Stimulated activated CD8-positive, alpha-beta memory T cell treated with anti-CD3 and anti-CD28 coated beads, Interleukin-7, amount 100 ng/mL, for 24 hours (primary cell): ENCODE measurements at places on chromosomes 2 and 18.

- no peak for DNase-seq
Observed at GRCh38 chr2:211737282-211737681, 801.3 kb downstream of the ERBB4 start.

- DNase-seq = no peak
Observed at GRCh38 chr2:99573634-99574251, 83.9 kb upstream of the REV1 start.

DNA sequence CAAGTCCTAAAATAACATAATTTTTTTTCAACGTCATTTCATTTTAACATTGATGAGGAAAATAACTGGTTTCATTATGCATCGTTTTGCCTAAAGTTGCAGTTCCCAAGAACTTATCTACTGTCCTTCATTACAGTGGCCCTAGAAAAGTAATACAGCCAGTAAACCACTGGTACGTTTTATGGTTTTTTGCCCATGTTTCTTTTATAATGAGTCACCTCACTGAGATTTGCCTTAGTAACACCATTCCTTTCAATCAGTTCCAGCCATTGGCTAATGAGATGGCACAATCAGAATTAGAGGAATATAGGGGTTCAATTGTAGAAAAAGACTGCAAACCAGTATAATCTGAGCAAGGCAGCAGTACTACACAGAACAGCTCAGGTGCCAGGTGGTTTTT, 422.6 kb upstream of the LYPD1 start:
- no peak for DNase-seq

DNA sequence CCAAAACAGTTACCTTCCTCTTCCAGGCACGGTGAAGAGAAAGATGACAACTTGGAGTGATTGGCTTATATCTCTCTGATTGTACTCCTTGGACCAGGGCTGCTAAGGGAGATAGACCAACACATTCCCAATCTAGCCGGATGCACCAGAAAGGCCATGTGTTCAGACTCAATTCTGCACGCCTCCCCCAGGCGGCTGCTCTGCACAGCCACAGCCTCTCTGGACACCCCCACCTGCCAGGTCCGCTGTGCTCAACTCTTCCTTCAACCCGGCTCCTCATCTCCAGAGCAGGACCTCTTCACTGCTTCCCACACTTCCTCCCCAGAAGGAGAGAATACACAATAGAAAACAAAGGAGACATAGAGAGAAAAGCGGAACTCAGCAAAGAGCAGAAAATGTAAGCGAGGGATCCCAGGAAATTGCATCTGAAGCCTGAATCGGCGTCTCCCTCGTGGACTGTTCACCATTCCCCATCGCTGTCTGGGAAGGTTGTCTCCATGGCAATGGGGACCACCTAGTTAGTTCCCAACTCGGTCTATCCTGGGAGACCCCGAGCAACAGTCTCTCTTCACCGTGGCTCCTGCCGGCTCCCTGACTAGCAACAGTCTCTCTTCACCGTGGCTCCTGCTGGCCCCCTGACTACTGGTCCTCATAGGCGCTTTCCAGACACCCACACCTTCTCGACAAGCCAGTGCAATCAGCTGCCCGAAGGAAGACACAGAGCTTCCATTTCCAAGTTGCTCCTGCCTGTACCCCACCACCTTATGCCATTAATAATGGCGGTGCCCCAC, 361.7 kb upstream of the MYT1L start:
- DNase-seq = no peak

GRCh38 chr2:31282634-31283033, 48.7 kb downstream of the EHD3 start:
- DNase-seq = no peak

DNA sequence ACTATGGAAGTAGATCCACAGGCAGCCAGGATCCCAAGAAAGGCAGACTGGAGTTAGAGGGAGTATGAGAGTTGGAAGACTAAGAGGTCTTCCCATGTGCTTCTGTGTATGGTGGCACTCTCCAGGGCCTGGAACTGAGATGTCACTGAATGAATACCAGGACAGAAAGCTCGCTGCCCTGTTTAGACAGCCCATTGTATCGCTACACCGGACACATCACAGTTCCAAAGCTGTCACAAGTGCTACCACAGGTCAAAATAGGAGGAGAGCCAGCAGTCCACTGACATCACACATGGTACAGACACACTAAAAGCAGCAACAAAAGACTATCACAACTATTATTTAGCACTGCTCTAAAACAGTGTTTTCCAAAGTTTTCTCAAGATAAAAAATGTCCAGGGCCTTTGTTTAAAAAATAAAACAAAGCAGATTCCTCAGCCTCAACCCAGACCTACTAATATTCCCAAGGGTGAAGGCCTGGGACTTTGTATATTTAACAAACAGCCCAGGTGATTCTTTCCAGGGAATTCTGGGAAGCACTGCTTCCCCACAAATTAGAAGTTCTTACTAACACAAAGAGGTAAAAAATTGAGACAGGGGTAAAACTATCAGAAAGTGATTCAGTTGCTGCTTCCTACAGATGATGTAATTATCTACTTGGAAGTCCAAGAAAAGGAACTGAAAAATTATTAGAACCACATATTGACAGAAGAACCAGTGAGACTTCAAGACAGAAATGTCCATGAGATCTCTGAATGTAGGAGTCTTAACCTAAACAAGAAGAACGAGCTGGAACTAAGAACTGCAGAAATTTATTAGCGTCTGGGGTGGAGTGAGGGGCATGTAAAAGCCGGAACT, 116.0 kb downstream of the DTNB start:
- no peak for DNase-seq

DNA sequence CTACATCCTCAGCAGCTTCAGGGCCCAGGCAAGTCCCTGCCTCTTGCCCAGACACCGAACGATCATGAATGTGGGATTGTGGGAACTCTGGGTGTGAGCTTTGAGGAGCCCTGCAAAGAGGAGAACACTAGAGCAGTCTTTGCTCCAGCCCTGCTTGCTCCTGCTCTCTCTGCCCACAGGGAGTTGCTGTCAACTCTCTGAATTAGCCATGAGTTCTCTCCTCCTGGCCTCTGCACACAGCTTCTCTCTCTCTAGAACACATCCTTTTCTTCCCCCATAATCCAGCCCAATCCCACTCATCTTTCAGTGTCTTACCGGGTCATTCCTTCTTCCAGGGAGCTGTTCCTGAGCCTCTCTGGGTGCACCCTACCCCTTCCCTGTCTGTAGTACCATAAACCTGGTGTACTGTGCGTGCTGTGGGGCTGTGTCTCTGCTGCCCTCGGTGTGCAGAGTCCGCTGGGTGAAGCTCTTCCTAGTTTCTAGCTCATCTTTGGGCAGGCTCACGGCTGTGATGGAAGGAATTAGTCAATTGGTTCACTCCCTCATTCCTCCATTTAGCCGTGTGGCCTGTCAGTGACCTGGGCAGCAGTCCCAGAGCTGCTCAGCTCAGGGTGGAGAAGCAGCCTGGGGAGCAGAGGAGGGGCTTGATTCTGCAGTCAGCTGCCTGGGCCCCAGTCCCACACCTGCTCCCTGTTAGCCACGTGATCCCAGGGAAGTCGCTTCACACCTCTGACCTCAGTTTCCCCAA, 132.9 kb upstream of the HDAC4 start:
- no peak for DNase-seq

GRCh38 chr18:46067438-46068007, 4.5 kb downstream of the PSTPIP2 start:
- no peak for DNase-seq

GRCh38 chr2:1692342-1692741, 52.0 kb downstream of the PXDN start:
- DNase-seq = no peak

- no peak for DNase-seq
Observed at GRCh38 chr2:64854773-64855237, 134.4 kb upstream of the SLC1A4 start.

GRCh38 chr2:37812414-37812813, 112.7 kb upstream of the RMDN2 start:
- no peak for DNase-seq

DNA sequence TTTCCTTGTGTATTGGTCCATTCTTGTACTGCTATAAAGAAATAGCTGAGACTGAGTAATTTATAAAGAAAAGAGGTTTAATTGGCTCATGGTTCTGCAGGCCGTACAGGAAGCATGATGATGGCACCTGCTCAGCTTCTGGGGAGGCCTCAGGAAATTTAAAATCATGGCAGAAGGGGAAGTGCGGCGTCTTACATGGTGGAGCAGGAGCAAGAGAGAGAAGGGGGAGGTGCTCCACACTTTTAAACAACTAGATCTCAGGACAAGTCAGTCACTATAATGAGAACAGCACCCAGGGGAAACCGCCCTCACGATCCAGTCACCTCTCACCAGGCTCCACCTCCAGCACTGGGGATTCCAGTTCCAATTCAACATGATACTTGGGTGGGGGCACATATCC, 54.3 kb downstream of the MSH2 start:
- no peak for DNase-seq

DNA sequence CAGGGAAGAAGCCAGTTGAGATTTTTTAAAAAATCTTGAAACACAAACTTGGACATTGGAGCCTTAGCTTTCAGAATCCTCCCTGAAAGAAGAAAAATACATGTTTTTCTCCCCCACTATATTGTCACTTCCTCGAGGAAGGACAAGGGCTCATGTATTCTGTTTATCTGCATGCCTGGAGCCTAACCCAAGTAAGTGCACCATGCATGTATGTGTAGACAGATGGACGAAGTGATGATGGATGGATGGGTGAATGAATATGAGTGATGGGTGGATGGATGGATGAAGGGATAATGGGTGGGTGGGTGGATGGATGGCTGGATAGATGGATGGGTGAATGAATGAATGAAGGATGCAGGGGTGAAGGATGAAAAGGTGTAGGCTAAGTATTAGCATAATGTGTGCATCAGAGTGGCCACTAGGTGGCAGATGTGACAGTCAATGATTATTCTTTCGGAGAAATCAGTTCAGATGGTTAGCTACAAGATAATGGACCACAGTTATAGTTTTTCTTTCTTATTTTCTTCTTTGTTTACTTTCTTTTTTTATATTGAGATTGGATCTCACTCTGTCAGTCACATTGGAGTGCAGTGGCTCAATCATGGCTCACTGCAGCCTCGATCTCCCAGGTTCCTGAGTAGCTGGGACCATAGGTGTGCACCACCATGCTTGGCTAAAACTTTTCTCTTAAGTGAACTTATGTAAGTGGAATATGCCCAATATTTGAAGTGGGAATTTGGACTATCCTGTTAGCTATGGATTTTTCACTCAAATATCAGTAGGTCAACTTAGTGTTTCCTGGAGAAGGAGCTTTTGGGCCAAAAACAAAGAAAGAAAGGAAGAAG, 18.5 kb upstream of the CCDC93 start:
- DNase-seq = no peak

DNA sequence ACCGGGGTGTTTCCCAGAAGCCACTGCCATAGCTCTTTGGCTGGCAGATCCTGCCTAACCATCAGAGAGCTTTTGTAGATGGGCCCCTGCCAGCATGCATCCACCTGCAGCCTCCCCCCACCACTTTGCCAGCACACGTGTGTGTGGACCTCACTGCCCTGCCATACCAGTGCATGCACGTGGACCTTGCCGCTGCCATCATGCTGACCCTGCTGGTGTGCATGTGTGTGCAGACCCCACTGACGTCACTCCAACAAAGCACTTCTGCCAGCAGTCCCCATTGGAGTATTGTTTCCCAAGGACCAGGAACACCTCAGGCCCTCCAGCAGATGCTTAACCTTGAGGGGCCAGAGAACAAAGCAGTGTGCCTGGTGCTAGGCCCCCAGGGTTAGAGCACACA, 71.4 kb downstream of the STRADB start:
- DNase-seq = no peak

DNA sequence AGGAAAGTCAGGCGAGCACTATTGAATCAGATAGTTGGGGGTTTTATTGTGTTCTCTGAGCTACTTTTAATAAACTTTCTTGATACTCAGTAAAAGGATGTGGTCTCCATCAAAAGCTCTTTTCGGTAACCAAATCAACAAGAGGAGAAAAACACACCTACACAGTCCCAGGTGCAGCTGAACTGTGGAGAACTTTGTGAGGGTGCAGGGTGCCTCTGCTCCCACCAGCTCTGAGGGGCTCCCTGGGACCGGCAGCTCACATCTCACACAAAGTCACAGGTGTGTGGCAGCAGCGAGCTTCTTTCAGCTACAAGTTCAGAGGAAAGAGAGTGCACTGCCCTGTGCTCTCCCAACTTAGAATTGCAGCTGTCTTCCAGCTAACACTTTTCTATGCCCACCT, 650.4 kb downstream of the RNF144A start:
- peak; percentile 37 for DNase-seq

DNA sequence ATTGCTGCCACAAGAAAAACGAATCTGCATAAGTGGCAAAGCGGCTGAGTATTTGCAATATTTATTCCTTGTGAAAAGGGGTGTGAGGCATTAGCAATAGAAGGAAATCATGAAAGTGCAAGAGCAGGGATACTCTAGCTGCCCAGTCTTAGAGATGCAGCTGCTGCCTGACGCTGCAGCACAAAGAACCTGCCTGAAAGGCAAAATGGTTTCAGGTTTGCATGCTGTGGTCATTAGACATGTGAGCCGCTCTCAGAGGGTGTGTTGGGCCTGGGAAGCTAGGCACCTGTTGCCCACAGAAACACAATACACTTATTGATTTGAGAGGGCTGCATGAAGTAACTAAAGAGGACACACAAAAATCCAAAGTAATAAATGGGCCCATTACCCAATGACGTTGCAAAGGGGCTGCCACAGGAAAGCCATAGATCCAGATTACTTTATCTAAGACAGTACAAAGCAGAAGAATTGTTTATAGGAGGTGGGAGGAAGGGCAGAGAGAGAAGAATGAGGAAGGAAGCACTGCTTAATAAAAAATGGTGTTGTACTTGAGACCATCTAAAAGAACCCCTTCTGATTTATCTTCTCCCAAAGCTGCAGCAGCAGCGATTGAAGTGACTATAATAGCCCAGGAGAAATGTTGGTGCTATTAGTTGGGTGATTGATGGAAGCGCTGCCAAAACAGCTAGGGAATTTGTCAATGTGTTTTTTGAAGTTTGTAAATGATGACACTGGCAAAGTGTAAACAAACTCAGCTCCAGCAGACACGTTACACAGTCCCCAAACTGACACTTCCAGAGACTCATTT, 492.4 kb upstream of the ACVR2A start:
- DNase-seq = no peak
